ENCODE measurements at places on chromosomes 5 and 9.

- DNase-seq: no peak
Measured at GRCh38 chr9:18365651-18366050, 108.3 kb upstream of the ADAMTSL1 start.

- DNase-seq: no peak
Measured at GRCh38 chr5:138980441-138980840, 105.3 kb upstream of the LRRTM2 start.

DNA sequence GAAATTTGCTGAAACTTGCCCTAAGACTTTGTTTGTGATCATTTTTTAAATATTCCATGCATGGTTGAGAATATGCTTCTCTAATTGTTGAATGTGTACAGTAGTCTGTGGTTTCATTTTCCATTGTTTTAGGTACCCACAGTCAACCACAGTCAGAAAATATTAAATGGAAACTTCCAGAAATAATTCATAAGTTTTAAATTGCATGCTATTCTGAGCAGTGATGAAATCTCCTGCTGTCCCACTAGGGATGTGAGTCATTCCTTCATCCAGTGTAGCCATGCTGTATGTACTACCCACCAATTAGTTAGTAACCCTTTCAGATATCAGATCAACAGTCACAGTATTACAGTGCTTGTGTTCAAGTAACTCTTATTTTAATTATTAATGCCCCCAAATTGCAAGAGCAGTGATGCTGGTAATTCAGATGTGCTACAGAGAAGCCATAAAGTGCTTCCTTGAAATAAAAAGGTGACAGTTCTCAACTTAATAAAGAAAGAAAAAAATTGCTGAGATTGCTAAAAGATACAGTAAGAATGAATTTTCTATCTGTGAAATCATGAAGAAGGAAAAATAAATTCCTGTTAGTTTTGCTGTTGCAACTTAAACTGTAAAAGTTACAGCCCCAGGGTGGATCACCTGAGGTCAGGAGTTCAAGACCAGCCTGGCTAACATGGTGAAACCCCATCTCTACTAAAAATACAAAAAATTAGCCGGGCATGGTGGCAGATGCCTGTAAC, 79.9 kb upstream of the FBXL17 start:
- DNase-seq: no peak

DNA sequence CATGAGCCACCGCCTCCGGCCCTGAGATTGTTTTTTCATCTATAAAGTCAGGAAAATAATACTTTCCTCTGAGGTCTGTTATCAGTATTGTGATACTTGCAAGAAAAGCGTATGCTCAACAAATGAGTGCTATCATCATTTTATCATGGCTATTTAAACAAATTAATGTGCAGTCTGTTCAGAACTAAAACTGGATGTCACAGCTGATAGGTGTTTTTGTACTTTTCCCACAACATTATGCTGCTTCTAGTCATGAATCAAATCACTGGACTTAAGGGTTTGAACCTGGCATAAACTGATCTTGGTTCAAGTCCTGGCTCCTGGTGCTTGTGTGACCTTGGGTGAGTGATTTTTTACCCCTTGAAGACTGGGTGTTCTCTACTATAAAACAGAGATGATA, 21.4 kb upstream of the PHF19 start:
- no peak for DNase-seq

GRCh38 chr5:124438903-124439281, 307.5 kb downstream of the ZNF608 start:
- no peak for DNase-seq

DNA sequence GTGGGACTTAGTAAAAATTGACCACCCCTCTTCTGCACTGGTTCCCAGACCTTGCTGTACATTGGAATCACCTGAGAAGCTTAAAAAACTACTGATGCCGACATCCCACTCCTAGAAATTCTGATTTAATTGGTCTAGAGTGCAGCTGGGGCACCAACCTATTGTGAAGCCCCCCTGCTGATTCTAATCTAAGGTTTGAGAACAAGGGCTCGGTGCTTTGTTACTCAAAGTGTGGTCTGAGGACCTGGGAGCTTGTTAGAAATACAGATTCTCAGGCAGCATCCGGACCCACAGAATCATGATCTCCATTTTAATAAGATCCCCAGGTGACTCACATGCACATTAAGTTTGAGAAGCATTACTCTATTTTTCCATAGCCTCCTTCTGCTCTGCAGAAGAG, 57.8 kb upstream of the LPAR1 start:
- DNase-seq: no peak

DNA sequence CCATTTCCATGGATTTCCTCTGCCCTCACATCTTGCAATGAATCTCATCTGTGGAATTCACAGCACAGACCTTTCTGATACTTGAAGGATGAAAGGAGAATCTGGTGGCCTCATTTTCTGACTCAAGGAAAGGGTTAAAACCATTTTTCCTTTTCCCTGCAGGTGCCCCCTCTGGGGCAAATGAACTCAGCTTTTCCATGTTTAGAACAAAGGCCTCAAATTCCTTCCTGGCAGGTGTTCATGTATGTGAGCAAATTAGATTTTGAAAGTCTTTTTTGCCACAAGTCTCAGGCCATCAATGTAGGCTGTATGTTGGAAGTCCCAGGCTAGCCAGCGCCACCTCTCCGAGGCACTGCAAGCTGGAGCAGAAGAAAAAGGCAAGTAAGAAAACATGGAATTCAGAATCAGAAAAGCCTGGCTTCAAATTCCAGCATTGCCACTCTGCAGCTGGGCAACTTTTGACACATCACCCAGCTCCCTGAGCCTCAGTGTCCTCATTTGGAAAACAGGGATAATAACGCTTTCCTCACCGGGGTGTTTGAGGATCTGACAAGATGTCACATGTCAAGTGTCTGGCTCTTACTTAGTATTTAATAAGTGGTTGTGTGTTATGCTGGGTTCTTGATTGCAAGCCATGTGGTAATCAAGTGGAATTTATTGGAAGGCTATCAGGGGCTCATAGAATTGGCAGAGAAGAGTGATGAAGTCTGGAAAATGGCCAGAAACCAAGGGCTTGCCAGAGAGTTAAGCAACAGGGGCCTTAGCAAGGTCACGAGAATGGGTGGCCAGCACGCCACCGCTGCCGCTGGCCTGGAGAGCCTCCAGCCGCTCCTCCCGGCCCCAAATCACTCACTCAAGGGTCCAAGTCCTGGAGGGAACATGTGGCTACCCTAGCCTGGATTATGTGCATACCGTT, 48.4 kb upstream of the SMIM23 start:
- DNase-seq: no peak

GRCh38 chr9:105716146-105716545, 21.8 kb downstream of the TMEM38B start:
- no peak for DNase-seq

- no peak for DNase-seq
Measured at GRCh38 chr9:126925876-126926275, 11.3 kb downstream of the RALGPS1 start.

DNA sequence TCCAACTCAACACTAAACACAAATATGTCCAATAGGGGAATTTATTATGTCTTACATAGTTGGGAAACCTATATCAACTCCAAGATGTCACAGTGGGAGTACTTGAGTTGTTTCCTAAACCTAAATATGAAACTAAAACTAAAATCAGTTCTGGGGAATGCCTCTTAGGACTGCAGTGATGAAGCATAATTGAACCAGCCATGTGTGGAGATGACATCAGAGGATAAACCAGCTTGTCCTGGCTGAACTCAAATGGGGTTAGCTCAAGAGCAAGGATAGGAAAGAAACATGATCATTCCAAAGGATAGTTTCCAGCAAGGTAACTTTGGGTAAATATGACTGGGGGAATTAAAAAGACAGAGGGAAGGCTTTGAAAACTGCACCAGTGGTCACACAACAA, 88.9 kb upstream of the PLPPR1 start:
- DNase-seq: no peak

DNA sequence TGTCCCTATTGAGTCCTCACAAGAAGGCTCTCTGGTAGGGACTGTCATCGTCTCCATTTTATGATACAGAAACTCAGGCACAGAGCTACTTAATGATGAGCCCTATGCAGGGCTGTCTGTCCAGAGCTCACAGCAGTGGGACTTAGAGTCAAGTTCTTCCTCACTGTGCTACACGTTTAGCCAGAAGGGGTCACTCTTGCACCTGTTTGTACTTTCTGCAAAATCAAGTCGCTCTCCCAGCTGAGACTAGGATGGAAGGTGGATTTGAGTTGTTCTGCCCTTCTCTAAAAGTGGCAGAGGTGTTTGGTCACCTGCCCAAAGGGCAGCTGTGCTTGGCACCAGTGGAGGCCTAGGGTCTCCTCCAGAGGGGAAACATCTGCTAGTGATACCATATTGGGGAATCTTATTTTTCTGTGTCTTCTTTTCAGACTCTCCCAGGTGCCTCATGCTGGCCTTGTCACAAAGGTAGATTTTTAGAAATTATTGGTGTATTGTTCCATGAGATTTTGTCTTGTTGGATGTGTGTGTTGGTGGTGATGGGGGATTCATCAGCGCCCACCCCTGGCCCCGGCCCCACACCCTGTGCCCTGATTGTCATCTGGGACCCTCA, 104.2 kb downstream of the PPARGC1B start:
- peak; percentile 12 for DNase-seq

DNA sequence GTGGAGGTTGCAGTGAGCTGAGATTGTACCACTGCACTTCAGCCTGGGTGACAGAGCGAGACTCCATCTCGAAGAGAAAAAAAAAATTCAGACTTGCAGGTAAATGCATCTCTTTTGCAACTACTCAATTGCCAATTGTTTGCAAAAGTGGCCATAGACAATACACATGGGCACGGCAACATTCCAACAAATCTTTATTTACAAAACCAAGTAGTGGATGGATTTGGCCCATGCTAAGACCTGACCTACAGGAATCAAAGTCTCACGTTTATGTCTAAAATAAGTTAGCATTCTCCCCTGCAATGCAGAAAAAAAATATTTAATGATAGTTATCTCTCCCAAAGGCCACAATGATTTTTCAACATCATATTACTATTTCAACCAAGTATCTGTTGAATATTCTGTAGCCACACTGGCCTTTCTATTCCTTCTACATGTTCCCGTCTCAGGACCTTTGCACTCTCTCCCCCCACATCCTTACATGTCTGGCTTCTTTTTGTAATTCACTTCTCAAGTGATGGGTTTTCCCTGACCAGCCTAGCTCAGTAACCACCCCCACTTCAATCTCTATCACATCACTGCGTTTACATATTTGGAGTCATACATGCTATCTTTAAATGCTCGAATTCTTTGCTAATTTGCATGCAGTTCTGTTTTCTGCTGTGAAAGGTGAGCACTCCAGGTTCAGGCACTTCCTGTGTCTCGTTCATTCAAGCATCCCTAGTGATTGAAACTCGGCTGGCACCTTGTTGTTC, 54.2 kb downstream of the FNBP1 start:
- DNase-seq: no peak

- no peak for DNase-seq
Measured at GRCh38 chr5:84197538-84197937, 187.1 kb downstream of the EDIL3 start.

DNA sequence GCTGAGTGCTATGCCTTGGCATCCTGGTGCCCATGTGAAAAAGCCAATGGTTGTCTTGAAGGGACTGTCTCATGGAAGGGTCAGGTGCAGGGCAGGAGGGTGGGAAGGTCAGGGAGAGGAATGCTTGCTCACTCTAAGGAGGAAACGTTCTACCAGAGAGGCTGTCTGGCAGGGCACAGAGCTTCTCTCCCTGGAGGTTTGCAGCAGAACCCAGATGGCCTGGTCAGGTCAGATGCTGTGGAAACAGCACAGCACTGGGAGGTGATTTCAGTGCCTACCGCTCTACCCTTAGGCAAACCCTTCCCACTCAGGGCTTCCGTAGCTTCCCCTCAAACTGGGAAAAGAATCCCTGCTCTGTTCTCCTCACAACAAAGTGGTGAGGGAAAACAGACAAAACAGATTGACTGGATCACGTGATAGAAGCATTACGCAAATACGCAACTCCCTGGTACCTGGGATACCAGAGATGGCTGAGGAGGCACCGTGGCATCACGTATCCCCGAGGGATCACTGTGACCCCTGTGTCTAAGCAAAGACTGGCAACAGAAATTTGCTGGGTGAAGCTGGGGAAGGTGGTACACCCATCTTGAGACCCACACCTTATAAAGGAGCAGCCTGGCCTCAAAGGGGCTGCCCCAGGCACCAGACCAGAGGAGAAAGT, 3.9 kb upstream of the MGAT1 start:
- DNase-seq: no peak

DNA sequence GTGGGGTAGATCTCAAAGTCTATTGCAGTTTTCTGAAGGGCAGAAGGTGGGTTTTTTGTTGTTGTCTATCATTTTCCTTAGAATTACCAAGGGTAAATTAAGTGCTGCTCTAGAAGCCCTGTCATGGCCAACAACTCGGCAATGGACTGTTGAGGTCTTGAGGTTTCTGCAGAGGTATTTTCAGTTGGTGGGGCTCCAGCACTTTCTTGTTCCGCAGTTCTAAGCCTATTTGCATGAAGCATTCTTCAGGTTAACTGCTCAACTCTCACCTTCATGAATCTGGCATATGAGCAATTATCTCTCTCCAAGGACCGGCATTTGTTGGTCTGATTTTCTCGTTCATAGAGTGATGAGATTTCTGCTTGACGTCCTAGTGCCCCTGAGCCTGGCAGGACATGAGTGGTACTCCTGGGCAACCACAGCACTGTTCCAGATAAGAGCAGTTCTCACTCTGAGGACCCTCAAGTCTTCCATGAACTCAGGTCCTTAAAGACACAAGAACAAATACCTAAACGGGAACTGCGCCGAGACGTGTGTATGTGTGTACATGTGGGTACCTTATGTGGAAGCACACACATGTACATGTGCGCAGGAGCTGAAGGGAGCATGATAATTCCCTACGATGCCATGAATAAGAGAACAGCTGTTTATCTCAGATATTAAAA, 544.5 kb downstream of the CSNK1G3 start:
- DNase-seq: no peak

GRCh38 chr9:126395439-126396212, 69.0 kb downstream of the MVB12B start:
- no peak for DNase-seq

GRCh38 chr9:70020217-70020616, 23.4 kb upstream of the MAMDC2 start:
- no peak for DNase-seq

- DNase-seq: no peak
Measured at GRCh38 chr5:116291271-116291670, 206.4 kb downstream of the COMMD10 start.

DNA sequence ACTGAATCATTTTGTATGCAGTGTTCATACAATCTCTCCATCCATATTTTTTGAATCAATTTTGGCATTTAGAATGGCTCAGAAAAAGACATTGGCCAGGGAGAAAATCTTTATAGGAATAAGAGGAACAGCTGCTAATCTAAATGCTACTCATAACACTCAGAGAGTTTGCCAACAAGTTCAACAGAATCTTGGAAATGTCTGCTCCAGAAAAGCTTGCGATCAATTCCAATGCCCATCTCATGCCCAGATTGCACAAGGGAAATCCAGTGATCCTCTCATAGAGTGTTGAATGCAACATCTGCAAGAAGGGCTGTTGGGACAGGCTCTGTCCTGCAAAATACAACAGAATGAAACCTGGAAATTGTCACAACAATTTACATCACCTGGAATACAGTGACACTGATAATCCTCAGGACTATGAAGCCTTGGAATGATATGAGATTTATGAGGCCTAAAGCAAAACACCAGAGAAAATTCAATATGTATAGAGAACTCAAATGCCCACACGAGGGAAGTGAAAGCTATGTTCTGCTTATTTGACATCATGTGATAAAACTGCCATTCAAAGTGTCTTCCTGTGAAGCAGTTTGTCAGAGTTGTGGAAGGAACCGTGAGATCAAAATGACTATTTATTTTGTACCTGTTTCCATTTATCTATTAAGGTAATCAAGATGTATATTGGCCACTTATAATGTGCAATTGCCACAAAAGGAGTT, 190.1 kb downstream of the PARP8 start:
- no peak for DNase-seq

- no peak for DNase-seq
Measured at GRCh38 chr9:120505186-120505585, 74.8 kb downstream of the CDK5RAP2 start.
